NCI-H446 (cell line): ENCODE measurements at places on chromosomes 2 and 18.

- no peak for DNase-seq
These were observed 82.2 kb upstream of the LGALSL start for GRCh38 chr2:64371727-64372126.

DNA sequence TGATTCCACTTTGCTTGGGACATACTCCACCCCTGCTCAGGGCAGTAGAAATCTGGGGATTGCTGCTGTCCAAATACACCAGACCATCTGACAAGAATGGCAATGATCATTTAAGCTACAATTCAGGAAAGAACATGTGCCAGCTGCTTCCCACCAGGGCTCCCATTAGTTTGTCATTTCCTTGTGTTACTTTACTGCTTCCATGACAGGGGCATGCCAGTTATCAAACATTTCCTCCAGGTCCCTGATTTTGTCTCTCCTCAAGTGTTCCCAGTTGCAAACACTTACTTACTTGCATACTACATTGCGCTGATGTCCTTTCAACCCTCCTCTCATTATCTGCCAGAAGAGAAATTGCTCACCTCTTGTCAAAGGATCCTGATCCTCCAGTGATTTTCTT lies 474.5 kb upstream of the DCC start:
- DNase-seq, result no peak

DNA sequence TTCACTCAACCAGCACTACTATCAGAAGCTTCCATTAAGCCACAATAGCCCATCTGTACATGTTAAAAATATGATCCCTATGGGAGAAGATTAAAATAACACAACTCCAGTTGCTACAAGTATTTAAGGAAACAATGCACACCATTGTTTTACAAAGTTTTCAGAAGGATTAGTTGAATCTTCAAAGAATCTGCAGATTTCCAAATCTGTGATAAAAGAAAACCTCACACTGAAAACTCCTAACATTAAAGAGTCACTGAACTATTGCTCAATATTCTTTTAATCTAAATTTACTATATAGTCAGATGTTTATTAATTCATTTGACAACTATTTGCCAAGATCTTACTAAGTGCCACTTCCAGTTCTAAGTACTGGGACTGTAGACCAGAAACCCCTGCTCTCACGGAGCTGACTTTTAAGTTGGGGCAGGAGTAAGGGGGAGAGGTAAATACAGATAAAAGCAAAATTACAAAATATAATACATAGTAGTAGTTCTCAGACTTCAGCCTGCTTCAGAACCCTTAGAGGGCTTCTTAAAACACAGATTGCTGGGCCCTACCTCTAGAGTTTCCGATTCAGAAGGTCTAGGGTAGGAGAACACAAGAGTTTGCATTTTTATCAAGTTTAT lies 94.4 kb downstream of the STK39 start:
- DNase-seq, result no peak

GRCh38 chr18:62729487-62730386 lies 14.4 kb downstream of the PHLPP1 start:
- DNase-seq, result no peak

- DNase-seq, result no peak
These were observed 749 bp downstream of the STK25 start for GRCh38 chr2:241507430-241508239.

GRCh38 chr2:238251986-238252385 lies 12.1 kb upstream of the HES6 start:
- no peak for DNase-seq

DNA sequence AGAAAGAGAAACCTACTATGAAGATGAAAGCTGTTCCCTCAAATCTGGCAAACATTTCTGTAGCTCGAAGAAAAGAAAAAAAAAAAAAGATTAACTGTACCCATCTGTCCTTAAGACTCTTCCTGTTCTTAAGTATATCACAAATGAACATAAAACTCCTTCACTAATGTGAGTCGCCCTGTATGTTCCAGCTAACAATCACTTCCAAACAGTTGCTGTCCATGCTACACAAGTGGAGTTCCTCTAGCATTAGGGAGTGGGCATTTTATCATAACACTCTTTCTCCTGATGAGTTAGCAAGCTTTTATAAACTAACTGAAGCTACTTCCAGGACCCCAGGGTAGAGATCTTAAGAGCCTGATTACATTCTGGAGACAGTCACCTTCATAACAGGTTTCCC lies 5.8 kb downstream of the CUL3 start:
- no peak for DNase-seq

DNA sequence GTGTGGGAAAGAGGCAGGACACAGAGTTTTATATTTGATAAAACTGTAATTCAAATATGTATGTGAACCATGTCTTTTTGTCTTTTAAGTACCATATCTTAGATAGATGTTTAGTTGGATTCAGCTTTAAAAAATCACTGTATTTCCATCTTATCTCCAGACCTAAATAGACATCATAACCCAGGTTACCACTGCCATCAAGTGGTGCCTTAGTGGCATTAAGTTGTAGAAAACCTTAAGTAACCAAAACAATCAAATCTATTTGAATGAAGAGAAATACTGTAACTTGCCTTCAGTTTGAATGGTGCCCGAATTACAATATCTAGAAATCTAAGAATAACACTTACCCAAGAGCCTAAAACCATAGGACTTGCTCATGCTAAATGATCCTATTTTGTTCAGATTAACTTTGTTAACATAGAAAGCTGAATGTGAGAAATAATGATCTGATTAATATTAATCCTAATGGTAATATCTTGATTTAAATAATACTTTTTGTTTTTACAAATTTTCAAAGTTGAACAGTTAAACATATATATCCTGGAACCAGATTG lies 92.5 kb upstream of the MAP2 start:
- peak; percentile 62 for DNase-seq

GRCh38 chr2:55860832-55861231 lies 62.8 kb downstream of the EFEMP1 start:
- no peak for DNase-seq

- peak; percentile 8 for DNase-seq
These were observed 10.9 kb downstream of the TRIP12 start for GRCh38 chr2:229910832-229911412.

GRCh38 chr2:121052023-121052422 lies 233.0 kb downstream of the TFCP2L1 start:
- DNase-seq, result no peak

- DNase-seq, result no peak
These were observed 417.7 kb upstream of the SLC14A2 start for GRCh38 chr18:45197526-45197970.

DNA sequence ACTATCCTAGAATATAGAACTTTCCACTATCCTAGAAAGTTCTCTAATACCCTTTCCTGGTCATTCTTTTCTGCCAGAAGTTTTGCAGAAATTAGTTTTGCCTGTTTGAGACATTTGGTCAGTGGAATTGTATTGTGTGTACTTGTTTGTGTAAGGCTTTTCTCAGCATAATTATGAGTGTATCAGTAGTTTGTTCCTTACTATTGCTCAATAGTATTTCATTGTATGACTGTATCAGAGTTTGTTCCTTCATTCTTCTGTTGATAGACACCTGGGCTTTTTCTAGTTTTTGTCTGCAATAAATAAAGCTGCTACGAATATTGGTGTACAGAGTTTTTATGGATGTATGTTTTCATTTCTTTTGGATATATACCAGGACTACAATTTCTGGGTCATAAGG lies 27.2 kb downstream of the CCDC138 start:
- no peak for DNase-seq

GRCh38 chr2:203960811-203961210 lies 24.2 kb downstream of the ICOS start:
- DNase-seq, result no peak

DNA sequence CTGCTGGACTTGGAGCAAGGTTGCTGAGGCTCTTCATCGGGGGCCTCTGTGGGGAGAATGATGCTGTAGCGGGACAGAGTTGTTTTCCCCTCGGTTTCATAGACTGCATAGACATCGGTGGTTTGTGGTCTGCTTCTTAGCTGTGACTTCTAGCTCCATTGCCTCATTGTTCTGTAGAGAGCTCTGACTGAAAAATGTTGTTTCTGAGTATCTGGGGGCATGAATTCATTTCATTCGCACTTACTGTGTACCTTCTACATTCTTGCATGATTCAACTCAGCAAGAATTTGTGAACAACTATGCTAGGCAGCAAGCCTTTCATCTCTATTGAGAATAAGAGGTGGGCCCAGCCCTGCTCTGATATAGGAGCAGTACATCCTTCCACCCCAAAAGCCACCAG lies 406.8 kb downstream of the NBAS start:
- DNase-seq, result no peak

DNA sequence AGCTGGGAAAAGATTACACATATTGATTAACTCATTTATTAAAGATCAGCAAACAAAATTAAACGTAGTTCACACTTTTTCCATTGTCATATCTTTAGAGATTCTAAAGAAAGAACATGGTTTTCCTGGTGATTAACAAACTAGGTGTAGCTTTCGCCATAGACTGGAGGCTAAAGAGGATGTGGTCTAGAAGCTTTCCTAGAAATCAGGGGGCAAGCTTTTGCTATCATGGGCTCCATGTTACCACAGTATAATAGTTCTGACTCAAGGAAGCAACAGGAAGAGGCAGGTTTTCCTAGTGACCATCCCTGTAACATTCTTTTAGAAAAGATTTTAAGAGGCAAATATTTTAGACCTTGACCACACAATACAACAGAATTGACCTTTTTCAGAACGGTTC lies 232.7 kb downstream of the METTL4 start:
- DNase-seq, result no peak

DNA sequence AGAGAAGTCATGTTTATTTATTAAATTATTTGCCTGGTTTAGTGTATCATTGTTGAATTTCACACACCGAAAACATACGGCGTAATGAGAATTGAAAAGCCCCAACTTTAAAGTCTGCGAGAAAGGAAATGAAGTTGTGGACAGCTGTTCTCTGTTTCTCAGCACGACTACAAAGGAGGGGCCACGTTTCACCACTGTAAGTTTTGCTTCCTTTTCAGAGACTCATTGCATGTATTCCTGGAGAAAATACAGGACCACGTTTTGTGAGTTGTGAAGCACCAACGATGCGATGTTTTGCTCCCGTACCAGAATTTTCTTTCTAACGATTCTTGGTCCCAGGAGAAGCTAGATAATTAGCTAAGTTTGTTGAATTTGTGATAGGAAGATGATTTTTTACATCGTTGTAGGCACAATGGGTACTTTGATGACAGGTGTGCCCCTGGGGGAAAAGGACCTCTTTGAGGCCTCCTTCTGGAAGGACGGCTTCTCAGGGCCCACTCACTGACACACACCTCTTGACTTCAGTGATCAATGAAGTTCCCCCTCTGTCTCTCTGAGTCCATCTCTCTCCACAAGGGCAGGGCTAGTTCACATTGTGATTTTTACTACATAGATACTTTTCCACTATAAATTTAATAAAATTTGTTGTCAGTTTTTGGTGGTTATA lies 23.7 kb upstream of the ACKR3 start:
- DNase-seq, result no peak

DNA sequence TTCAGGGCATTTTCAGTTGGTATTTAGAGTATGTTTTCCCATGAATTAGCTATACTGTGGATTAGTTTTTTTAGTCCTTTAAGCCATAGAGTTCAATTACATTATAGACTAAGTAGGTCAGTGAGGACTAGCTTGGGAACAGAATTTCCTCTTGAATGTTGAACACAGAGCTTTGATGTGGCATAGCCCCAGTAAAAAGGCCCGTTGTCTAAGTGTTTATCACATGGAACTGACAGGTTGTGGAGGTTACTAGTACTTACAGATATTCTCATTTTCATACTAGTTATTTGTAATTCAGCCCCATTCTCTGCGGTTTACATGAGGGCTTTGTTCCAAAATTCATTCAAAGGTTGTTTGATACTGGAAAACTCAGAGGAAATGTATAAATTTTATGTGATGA lies 6.2 kb downstream of the INSIG2 start:
- DNase-seq, result no peak

DNA sequence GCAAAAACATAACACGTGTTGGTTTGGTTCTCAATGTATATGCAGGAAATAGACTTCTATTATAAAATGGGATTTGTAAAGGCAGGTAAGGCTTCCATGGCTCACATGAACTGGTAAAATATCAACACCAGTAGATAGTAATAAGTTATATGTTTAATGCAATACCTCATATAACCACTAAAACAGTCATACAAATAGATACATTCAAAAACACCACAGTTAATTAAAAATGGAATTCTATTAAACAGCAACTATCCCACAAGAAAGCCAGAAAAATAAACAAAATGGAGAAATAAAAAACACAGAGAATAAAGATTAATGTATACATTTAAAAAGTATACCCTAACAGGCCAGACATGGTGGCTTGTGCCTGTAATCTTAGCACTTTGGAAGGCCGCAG lies 243.8 kb upstream of the LRATD1 start:
- DNase-seq, result no peak

GRCh38 chr18:12049978-12050811 lies 43.4 kb upstream of the ANKRD62 start:
- DNase-seq, result no peak

DNA sequence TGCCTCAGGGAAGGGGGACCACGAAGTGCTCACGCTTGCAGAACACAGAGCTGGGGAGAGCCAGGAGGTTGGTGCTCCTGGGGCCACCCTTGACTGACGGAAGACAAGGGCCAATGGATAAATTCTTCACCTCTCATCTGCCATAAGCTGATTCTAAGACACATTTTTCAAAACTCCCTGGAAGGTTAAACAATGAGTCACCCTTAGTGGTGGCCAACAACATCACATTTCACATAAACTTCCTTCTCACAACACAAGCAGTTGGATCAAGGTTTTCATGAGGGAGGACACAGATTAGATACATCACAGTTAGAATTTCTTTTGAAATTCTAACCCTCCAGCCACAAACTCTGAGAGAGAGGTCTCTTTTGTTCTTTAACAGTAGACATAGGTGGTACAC lies 713.6 kb upstream of the POU3F3 start:
- DNase-seq, result no peak

DNA sequence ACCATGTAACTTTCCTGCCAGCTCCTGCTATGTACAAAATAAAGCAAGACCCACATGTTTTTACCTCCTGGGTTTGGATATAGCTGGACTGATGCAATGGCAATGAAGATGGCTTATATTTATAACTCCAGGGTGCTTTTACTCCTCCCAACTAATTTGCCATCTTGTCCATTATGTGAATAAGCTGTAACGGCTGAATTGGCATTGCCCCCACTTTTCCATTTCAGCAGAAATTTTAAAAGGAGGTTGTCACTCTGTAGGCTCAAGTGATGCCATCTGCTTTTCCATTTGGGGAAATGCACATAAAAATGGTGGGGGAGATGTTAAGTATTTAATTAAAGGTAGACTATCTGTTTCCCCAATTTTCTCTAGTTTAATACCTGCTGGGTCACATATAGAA lies 345.5 kb downstream of the ERBB4 start:
- DNase-seq, result peak; percentile 74

DNA sequence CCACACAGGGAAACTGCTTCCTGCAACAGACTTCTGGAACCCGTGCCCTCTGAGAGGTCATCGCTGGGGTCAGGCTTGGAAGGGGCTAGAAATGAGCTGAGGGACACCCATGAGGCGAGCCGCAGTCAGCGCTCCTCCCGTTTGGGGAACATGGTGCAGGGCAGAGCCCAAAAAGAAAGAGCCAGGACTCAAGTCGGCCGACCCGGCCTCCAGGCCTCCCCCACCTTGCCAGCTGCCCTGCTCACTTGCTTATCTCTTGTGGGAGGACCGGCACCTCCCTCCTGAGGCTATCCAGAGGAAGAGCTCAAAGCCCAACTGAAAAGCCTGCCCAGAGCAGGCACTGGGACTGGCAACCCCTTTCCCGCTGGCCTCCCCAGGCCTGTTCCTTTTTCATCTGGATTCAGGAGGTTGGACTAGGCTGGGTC lies 43.6 kb downstream of the SCTR start:
- DNase-seq, result no peak

GRCh38 chr2:195898505-195899191 lies 170.0 kb downstream of the DNAH7 start:
- DNase-seq, result peak; percentile 92

- DNase-seq, result peak; percentile 33
These were observed 28.4 kb downstream of the OTX1 start for GRCh38 chr2:63078852-63079606.
